ENCODE measurements at places on chromosomes 12 and 14.

DNA sequence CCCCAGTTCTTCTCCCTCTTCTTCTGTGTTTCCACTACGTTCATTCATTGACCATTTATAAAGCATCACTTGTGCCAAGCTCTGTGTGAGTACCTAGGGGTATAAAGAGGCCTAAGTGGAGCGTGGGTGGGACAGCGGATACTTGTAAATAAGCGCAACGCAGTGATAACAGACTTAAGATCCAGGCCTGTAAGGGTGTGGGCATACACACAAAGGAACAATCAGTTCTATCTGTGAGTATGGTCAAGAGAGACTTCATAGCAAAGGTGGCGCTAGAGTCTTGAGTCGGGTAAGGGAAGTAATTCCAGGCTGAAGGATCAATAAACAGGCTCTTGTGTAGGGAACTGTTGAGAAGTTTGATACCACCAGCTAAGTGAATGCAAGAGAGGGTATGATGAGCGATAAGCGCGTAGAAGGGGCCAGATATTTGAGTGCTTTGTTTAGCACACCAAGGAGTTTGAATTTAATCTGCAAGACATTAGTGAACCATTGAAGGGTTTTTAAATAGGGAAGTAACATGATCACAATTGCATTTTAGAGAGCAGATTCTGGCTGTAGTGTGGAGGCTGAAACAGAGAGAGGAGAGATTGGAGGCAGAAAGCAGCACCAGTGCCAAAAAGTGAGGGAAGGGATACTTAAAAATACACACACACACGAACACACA, 1.0 kb upstream of the GXYLT1 start:
- DNase-seq: no peak

GRCh38 chr12:81957631-81958030, 198.5 kb upstream of the PPFIA2 start:
- no peak for DNase-seq

- DNase-seq: no peak
Observed at GRCh38 chr12:10554756-10555481, 49.2 kb downstream of the EIF2S3B start.

- DNase-seq: no peak
Observed at GRCh38 chr12:89280833-89281538, 71.3 kb downstream of the DUSP6 start.

DNA sequence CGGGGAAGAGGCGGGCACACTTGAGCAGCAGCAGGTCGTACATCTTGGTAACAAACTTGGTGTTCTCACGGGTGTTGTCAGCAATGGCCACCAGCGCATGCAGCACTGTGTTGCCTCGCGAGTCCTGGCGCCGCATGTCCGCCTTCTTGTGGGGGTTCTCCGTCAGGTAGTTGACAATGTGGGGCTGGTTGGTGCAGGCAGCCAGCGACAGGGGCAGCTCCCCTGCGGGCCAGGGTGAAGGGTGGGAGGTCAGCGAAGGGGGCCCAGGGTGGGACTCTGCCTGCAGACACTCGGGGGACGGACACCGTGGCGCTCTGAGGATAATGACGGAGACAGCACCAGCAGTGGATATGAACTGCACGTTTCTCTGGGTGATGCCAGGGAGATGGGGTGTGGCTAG, 34.5 kb downstream of the TRPV4 start:
- no peak for DNase-seq

- DNase-seq: no peak
Observed at GRCh38 chr12:124481257-124481750, 86.1 kb downstream of the NCOR2 start.

DNA sequence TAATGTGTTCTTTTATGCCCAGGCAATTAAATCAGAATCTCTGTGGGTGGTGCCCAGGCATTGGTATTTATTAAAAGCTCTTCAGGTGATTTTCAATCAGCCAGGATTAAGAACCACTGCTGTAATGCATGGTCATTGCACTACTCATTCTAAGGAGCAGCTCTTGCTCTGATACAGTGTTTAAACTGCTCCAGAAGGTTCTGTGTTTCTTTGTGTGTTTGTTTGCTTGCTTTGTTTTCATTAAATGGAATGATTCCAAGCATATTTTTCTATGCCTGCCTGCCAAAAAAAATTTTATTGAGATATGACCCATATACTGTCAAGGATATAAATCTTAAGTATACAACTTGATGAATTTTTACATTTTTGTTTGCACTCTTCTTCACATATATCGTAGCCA, 54.0 kb downstream of the KCNK13 start:
- DNase-seq: no peak

DNA sequence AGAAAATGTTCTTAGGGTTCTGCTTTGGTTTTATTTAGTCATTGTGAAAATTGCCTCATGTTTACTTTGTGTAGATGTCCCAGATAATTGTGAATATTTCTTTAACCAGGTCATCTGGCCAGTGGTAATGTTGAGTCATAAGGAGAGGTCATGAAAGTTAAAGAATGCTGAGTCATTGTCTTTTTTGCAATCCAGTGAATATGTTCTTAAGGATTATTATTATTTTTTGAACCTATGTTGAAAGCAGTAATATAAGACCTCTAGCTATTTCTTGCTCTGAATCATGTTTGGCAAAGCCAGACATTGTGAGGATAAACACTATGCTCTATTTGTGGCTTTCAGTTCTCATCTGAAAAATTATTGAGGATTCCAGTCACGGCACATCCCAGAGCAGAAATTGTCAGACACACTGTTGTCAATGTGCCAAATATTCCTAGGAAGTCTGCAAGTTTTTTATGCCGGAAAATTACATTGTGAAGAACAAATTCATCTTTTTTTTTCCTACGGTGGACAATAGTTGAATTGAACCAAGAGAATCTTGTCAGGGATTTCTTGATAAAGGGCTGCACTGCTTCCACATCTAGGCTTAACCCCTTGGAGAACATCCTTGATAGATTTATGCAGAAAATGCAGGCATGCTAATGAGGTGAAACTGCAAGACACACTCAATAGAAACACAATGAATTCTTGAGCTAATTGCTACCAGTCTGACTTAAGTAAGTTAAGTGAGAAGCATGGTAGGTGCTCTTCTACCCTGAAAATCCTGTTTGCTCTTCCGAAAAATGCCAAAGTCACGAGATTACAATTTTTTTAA, 369.6 kb downstream of the ATP23 start:
- DNase-seq: no peak

- DNase-seq: no peak
Observed at GRCh38 chr12:97272471-97272870, 190.1 kb upstream of the RMST start.

DNA sequence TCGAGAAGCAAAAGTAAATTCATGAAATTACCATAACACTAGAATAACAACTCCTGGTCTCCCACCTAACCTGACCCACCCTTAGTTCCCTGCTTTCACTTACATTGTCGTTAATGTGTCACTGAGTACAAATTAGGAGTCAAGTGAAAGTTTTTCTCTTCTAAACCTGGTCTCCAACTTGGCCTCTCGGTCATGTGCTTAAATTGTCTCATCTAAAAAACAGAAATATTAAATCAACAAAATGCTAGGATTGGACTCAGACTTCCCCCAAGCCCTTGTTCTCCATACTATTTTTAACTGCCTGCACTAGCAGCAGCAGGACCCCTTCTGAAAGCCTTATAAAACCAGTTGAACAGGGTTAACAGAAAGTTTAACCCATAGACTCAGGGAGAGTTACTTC, 1.8 kb upstream of the BTG1 start:
- no peak for DNase-seq

GRCh38 chr12:116130431-116130830, 147.1 kb downstream of the MED13L start:
- DNase-seq: no peak

DNA sequence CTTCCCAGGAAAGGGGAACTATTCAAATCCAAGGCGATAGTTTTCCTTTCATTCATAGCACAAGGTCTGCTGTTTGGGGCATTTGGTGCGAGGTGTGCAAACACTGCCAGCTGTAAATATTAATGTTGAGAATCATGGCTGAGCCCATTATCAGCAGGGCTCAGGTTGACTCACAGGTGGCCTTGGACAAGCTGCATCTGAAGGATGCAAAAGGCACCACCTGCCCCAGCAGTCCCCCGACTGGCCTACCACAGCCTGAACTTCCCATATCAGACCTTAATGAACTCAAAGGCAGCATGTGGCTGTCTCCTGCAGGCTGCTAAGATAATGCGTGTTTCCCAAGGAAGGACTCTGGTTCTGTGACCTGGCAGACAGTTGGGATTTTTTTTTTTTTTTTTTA, 93.3 kb upstream of the MAP1LC3B2 start:
- no peak for DNase-seq

GRCh38 chr12:122887819-122888212, 8.1 kb downstream of the VPS37B start:
- no peak for DNase-seq

- peak; percentile 26 for DNase-seq
Observed at GRCh38 chr14:42163136-42163535, 556.5 kb downstream of the LRFN5 start.

DNA sequence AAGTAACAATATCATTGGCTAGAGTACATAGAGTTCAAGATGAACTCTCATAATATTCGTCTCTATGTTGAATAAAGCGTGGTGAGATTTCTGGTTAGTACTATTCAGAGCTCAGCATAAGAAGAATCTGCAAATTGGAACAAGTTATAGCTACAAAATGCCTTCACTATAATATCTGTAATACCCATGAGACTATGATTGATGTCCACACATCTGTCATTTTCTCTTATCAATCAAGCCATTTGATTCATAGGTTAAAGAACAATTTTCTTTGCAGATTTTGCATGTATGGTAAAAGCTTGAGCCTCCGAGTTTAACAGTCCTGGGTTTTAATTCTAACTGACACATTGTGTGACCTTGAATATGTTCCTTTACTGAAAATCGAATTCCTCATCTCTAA, 1.4 kb downstream of the SOCS4 start:
- DNase-seq: no peak

DNA sequence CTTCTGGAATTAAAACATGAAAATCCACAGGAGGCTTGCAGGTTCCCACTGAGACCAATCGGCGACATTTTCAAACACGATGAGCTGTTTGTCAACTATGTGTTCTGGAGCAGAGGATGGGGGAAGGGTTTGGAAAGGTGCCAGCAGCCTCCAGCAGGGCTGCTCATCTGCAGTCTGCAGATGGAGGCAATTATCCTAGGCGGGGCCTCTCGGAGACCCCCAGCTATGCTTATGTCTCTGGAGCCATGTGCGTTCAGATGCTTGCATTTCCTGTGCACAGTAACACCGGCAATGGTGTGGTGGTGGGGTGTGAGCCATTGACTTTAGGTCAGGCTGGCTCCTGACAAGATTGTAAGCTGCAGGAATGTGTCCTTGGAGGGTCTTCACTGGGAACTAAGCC, 51.7 kb downstream of the RPH3A start:
- DNase-seq: peak; percentile 93

- DNase-seq: no peak
Observed at GRCh38 chr12:59695379-59695778, 99.5 kb downstream of the SLC16A7 start.

DNA sequence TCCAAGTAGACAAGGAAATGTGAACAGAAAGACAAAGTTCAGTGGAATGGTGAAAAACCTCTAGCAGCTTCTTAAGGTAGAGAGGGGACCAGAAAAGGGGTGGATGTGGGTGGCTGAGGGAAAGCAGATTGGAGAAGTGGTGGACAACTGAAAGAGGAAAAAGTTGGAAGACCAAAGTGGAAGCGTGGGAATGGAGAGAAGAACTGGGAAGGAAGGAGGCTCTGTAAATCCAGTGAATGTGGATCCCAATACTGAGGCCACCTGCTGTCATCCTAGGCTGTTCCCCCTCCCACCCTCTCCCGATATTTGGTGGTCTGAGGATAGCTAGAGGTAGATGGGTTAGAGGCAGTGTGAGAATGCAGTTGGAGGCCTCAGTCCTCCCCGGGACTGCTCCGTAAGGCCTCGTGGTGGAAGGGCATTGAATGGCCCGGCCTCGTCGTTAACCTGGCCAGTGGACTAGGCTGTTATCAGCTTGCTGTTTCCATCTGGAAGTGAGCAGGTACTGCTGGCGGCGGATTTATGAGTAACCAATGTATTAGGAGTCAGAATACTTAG, 822 bp upstream of the POU6F1 start:
- peak; percentile 43 for DNase-seq

- DNase-seq: no peak
Observed at GRCh38 chr14:82398256-82398655, 864.6 kb upstream of the SEL1L start.

- DNase-seq: no peak
Observed at GRCh38 chr12:133081159-133081780, 547 bp downstream of the ZNF140 start.

DNA sequence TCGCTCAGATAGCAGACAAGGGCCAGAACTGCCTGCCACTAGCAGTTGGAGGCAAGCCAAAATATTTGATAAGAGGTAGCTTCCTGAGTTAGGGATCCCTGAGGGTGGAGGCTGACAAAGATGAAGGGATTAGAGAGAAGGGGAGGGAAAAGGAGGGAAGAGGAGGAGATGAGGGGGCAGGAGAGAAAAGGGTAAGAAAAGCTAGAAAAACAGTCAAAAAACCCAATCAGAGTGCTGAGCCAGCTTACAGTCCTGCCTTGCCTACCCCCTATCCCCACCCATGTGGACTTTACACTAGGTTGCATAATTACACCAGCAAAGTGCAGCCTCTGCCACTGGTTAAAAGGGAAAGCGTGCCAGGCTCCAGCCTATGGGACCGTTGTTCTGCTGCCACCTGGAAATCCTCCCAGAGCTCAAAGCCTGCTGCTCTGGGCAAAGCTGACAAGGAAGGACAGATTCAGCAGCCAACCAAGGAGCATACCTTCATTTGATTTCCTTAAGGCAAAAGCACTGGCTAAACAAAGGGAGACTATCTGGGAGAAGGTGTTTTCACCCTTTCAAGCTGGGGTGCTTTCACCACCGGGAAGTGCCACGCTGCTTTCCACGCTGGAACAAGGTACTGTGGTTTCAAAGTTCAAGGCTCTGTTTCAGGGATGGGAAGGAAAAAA, 3.8 kb upstream of the NUMB start:
- DNase-seq: peak; percentile 76

DNA sequence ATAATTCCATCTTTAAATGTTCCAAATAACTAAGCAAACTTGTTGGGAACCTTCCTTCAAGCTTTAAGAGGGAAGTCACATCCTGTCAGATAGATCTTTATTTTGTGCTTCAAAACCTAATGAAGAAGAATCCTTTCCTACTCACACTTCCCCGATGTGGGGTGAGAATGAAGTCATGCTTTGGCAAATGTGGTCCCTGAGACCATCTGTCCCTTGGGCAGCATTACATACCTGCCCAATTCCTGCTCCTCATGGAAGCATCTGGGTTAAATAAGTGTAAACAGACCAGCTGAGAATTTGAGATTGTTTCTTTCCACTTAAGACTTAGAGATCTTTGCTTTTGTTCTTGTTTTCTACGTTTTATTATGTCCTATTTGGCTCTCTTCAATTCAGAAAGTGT, 606.0 kb upstream of the TMEM132C start:
- no peak for DNase-seq

DNA sequence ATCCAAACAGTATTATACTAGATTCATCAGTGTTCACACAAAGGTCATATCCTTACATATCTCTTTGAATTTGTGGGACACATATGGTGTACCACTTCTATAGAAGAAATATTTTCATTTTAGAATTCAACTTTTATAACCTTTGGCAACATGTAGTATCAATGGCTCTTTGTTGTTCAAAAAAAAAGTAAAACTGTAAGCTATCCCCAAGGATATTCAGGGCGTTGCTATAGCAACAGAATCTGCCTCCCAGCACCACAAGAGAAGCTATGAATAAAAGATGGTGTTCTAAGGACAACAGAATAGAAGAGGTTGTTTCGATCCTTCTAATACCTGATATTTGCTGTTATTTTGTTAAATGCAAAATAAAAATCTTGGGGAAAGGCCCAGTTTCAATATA, 139.3 kb downstream of the BRMS1L start:
- no peak for DNase-seq

GRCh38 chr14:105330491-105330895, 15.9 kb downstream of the PACS2 start:
- no peak for DNase-seq

- peak; percentile 94 for DNase-seq
Observed at GRCh38 chr12:6038160-6038559, 86.3 kb downstream of the VWF start.
